ENCODE measurements at places on chromosomes 16 and 17.

DNA sequence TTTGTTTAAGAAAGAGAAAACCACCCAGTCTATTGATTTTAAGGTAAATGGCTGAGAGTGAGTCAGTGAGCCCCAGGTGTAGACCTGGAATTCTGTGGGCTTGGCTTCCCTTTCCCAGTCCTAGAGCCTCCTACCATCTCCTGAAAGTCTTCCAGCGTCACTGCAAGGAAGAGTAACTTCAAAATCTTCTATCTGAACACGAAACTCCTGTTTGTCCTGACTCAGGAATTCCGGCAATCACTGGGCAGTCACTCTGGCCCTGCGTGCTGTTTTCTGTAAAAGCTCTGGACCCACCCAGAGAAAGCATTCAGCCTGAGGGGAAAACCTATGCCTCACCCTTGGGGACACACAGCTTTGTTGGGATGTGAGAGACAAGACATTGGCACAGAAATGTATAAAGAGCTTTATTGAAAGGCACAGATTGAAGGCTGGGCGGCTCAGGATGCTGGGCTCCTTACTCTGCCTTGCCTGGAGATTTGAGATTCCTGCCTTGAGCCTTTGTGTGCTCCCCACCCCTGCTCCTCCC, 15.9 kb downstream of the MINK1 start:
- DNase-seq = peak; percentile 62

GRCh38 chr16:65745201-65745708, 621.2 kb upstream of the CDH5 start:
- DNase-seq = no peak

GRCh38 chr17:68886401-68886800, 68.8 kb downstream of the ABCA8 start:
- no peak for DNase-seq

DNA sequence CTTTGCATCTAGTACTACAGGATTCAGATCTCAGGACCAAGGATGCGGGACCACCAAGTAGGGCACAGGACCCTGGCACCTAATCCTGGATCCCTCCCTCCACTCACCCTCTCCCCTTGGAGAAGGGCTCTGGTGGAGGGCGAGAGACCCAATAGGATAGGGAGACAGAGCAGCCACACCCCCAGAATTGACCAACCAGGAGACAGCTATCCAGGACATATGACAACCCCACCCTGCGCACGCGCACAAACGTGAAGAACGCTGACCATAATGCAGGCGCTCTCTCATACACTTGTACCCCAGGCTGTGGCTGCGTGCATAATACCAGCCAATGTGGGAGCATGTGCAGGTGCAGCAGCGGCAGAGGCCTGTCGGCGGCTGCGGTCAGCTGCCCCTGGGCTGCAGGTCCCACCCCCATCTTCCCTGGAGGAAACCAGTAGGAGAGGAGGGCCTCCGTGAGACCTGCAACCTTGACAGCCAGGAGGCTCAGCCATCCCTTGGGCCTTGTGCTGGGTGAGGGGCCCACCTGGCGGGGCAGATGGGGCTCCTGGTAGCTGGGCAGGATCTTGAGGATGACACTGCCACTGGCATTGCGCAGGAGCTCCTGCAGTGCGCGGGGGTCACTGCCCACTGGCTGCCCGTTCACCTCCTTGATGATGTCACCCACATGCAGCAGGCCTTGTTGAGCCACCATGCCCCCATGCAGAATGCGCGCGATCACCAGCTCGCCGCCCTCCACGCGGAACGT, 25.4 kb downstream of the MPP2 start:
- no peak for DNase-seq
